T-helper 2 cell (primary cell): ENCODE measurements at places on chromosomes 2 and 18.

DNA sequence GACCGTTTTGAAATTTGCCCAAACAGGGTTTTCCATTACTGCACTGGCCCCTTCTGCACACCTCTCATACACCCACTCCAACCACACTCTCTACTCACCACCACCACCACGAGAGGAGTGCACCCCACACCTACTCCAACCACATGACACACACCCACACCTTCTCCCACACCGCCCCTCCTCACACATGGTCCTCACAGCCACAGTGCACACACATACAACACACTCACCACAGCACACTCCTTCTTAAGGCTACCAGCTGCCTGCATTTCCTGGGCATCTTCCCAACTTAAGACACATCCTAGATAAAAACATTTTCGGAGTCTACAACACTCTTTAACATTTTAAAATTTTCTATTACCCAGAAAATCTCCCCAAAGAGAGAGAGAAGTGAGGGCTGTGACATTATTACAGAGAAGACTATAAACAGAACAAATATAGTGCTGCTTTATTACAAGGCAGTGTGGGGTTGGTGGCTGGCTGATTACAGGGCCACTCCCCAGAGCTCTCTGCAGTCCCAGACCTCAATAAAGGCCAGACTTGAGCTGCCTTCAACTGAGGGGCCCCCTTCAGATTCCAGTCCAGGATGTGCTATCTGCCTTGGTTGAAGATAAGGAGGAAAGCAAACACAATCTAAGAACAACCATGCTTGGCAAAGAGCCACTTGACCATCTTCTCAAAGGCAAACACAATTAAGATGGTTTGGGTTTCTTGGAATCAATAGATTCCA, 36.1 kb downstream of the NHEJ1 start:
- no peak for DNase-seq

- DNase-seq, result no peak
Observed at GRCh38 chr18:61900504-61901281, 7.9 kb upstream of the RNF152 start.

GRCh38 chr18:73647391-73647790, 500.2 kb downstream of the FBXO15 start:
- no peak for DNase-seq

DNA sequence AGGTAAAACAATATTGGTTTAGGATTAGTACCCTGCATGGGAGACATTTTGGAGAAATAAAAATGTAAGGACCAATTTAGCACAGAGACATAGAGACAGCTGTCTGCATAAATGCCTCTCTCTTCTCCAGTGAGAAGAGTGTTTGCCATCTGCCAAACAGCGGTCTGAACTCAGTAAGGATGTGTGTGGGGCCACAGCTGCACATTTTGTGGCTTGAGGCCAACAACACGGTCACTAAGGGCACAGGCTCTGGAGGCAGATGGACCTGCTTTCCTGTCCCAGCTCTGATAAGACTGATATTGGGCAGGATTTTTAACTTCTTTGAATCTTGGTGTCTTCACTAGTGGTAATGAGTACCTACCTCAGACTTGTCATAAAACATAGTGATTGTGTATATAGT, 10.2 kb downstream of the ZBTB14 start:
- DNase-seq, result no peak

GRCh38 chr2:69997015-69997830, 35.8 kb upstream of the ASPRV1 start:
- no peak for DNase-seq

- DNase-seq, result no peak
Observed at GRCh38 chr18:2797951-2798350, 48.9 kb upstream of the EMILIN2 start.

DNA sequence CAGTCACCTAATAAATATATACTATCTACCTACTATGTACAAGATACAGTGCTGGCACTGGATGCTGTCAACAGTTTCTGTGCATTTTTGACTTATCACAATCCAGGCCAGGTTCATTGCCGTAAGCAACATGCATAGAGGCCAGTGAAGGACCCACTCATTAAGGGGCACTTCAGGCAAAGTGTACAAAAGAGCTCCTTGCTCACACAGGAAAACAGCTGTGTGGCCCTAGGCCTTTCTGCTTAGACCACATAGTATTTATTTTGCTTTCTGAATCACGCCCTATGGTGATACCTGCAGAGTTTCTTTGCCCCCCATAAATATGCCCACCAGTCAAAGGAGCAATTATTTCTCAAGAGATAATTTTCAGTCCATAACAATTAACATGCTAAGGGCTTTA, 39.6 kb upstream of the STAT4 start:
- DNase-seq, result no peak

DNA sequence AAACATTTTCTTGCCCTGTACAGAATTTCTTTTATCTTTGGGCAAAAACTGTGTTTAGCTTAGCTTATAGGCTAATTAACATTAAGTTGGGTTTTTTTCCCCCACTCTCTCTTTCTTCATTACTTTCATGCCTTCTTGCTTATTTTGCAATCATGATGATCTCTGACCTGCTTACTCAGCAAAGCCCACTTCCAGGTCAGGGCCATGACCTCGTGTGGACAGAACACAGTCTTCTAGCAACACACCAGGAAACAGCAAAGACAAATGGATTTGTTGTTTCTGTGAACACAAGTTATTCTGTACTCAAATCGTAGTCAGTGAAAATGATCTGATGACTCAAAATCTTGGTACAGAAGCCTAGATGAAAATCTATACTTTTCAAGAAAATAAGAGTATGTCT, 60.7 kb downstream of the SPATS2L start:
- peak; percentile 34 for DNase-seq

DNA sequence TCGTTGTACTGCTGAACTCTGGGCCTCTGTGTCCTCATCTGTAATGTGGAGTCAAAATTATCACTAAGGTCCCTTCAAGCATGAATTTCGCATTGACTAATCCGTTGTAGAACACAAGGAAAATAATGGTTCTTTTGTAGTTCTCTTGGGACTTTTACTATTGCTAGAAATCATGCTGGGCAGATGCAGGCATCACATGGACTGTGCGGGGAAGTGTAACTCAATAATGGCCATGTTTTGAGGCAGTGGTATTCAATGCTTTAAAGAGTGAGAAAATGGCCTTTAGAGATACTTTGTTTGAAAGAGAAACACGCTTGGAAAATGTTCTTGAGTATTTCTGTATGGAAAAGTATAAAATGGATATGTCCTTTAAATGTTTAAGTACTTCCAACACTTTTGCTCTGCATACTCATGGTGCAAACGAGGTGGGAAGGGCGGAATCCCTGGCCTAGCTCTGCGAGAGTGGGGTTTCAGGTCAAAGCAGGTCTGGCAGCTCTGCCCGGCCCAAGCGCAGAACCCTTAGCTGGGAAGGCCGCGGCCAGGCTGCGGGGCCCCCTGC, 117.3 kb upstream of the MSTN start:
- no peak for DNase-seq

DNA sequence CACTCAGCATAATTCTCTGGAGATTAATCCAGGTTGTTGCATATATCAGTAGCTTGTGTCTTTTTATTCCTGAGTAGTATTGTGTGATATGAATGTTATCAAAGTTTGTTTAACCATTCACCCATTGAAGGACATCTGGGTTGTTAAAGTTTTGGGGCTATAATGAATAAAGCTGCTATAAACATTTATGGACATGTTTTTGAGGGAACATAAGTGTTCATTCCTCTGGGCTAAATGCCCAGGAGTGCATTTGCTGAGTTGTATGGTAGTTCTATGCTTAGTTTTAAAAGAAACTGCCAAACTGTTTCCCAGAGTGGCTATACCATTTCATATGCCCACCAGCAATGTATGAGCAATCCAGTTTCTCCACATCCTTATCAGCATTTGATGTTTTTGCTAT, 21.8 kb upstream of the KCNJ13 start:
- no peak for DNase-seq

DNA sequence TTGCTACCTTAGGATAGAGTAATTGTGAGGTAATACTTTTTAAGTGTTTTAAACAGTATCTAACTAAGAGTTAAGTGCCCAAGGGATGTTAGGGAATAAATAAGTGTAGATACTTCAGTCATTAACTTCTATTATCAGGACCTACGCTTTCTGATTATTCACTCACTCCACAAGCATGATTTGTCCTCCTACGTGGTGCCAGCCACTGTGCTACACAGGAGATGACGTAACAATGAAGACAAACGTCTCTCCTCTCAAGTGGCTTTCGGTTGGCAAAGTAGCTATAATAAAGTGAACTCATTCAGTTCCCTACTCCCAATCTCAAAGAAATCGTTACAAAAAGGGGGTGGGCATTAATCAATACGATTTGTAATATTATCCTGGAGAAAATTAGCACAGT, 100.9 kb upstream of the SETBP1 start:
- no peak for DNase-seq

DNA sequence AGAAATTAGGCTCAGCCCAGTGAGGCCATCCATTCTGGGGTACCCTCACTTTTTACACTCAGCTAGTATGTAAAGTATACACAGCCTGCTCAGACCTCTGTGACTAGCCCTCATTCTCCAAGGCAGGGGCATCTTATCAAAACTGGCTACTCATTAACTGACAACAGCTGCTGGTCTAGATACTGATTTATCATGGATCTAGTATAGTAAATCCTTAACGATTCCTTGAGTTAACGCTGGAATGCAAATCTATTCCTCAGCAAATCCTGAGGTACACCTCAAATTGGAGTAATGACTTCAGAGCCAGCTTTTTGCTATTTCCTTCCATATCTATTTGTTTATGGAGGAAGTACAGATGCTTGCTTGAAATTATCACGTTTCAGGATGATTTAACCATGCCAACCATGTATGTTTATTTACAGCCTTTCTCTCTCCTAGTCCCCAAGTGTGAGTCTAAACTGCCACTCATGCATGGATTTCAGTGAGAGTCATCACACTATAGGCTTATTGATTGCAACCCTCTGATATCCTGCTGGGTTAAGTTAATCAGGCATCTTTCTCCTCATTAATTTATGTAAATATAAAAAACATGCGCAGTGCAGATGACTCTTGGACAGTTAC, 70.2 kb upstream of the DOK6 start:
- DNase-seq, result no peak

GRCh38 chr2:127025359-127026166, 81.4 kb downstream of the BIN1 start:
- peak; percentile 55 for DNase-seq

GRCh38 chr2:127105656-127106456, 1.1 kb downstream of the BIN1 start:
- DNase-seq, result no peak

GRCh38 chr2:30764021-30764800, 43.0 kb downstream of the CAPN13 start:
- no peak for DNase-seq

GRCh38 chr2:76640905-76641304, 881.3 kb downstream of the LRRTM4 start:
- no peak for DNase-seq

GRCh38 chr2:20108655-20109396, 57.4 kb upstream of the LAPTM4A start:
- no peak for DNase-seq

- no peak for DNase-seq
Observed at GRCh38 chr2:60556175-60556574, 2.7 kb upstream of the BCL11A start.

- no peak for DNase-seq
Observed at GRCh38 chr2:64448041-64448426, 5.9 kb upstream of the LGALSL start.

- DNase-seq, result no peak
Observed at GRCh38 chr2:18066066-18066465, 187.6 kb downstream of the KCNS3 start.

DNA sequence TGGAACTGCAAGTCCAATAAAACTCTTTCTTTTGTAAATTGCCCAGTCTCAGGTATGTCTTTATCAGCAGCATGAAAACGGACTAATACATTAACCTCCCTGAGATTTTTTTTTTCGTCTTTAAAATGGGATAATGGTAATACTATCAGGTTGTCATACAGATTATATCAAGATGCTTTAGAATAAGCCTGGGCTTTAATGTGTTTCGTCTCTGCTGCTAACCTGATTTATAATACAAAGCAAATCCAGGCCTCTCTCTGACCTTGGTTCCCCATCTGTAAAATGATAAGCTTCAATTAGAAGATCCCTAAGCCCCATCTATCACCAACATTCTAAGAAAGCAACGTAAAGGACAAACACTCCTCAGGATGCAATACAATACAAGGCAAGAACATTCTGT, 283.5 kb downstream of the LRATD1 start:
- DNase-seq, result no peak

DNA sequence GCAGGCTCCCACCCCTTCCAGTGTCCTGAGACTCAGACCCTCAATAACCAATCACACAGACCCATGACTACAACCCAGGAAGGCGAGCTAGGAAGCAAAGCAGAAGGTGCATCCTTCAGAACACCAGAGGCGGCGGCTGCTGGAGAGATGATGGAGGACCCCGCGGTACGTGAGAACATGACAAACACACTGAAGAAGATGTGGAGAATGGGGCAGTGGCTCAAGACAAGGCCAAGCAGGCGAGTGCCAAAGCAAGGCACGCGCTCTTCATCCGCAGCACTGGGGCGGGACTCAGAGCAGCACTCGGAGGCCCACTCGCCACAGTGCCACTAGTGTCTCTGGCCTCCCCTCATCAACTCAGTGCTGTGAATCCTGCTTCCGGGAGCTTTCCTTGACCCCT, 13.7 kb downstream of the ERFE start:
- DNase-seq, result no peak

- DNase-seq, result no peak
Observed at GRCh38 chr18:6310714-6311113, 104.0 kb downstream of the L3MBTL4 start.

- DNase-seq, result peak; percentile 17
Observed at GRCh38 chr2:101474731-101475384, at the start of gene RFX8. Gene RFX8, minus strand, starts transcription at chr2:101475112. Its CDS starts 8,264 bp downstream, at chr2:101466848.
